Smooth muscle cell of trachea (primary cell): ENCODE measurements at places on chromosomes 13 and 19. TPM values are rescaled to one million over a fixed set of nuclear protein-coding genes. Genes with fewer than 3 reads are reported as not detected.

Gene TUBA3C
- 0.15 TPM in 1 of 2 replicates, not detected in the other for total RNA-seq

Gene GJB6
- not detected in 2 replicates for total RNA-seq

Gene COX6B1
- total RNA-seq = 225 and 365 TPM in 2 replicates

Gene FUT1
- under 0.01 TPM in 2 replicates for total RNA-seq

Gene SPRY2
- 14.6 and 20.1 TPM in 2 replicates for total RNA-seq

Gene WDR83
- 10.6 and 14.4 TPM in 2 replicates for total RNA-seq

Gene GPC6
- total RNA-seq = 76.8 and 112 TPM in 2 replicates

Gene ZNF317
- total RNA-seq = 13.5 and 22.2 TPM in 2 replicates

Gene PSG11
- total RNA-seq = not detected in 2 replicates

Gene MTMR6
- total RNA-seq = 20.5 and 28.5 TPM in 2 replicates

Gene MUC16
- total RNA-seq = not detected in 2 replicates

Gene MAMSTR
- total RNA-seq = 1.9 and 3.8 TPM in 2 replicates

Gene ERVK3-1
- total RNA-seq = 22.2 and 40.7 TPM in 2 replicates

Gene MISP3
- total RNA-seq = 0.15 and 1.3 TPM in 2 replicates

Gene CPT1C
- total RNA-seq = 29.7 and 37.5 TPM in 2 replicates

Gene RASIP1
- 1.0 and 2.8 TPM in 2 replicates for total RNA-seq
